ENCODE measurements at places on chromosomes 16 and 17.

DNA sequence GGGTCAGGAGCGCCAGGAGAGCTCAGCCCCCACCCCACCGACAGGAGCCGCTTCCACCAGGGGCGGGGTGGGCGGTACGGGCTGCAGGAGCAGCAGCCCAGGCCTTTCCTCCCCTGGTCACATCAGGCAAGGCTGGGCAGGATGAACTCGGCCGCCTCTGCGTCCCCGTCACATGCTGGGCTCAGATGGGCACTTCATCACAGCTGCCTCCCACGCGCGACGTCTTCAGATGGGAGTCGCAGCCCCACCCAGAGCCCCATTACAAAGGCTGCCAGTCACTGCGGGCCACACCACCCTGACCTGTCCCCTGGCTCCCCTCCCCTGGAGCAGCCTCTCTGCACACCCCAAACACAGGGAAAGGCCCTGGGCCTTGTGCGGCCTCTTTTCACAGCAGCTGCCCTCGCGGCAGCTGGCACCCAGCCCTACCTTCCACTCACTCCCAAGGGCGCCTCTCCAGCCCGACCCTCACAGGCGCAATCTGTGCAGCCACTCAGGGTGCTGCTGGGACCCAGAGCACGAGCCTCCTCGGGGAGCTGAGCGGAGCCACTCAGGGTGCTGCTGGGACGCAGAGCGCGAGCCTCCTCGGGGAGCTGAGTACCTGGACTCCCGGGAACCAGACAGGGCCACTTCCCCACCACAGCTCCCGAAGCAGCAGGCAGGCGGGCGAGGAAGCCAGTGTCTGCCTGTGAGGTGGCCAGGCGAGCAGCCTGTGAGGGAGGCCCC, 4.7 kb downstream of the ZNF598 start:
- no peak for DNase-seq

DNA sequence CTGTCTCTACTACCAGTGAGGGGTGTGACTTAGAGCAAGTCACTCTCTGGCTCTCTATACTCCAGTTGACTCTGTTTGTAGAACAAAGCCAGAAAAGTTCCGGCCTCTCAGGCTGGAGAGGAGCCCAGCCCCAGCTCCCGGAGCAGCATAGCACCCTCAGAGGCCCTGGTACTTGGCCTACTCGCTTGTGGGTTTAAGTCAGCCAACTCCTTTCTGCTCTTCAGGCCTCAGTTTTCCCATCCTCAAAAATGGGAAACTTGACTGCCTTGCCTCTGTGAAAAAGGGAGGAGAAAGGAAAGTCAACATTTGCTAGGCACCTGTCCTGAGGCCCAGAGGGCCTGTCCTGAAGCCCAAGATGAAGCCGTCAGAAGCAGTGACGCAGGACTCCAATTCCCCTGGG, 1.1 kb downstream of the CHST6 start:
- DNase-seq, result no peak

GRCh38 chr16:57752581-57753447, 17.2 kb downstream of the KATNB1 start:
- no peak for DNase-seq

DNA sequence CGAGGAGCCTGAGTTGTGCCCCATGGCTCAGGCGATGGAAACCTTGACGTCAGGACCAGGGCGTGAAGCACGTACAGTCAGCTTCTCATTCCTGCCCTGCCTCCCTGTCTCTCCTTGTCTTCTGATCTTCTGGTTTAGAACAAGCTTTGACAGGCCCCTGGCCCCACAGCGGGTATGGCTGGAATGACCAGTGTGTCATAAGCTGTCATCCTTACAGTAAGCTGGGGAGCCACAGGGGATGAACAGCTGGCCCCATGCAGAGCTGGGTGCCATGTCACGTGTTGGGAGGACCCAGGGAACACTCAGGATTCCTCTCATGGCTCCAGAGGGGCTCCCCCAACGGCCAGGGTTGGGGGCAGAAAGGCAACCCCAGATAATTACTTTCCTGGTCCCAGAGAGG, 157.6 kb upstream of the PLCG2 start:
- DNase-seq, result no peak

GRCh38 chr16:50272687-50273381, 6.5 kb downstream of the ADCY7 start:
- no peak for DNase-seq

Data from Karpas-422 (cell line).